Right renal cortex interstitium (tissue), 3 donors: ENCODE measurements at places on chromosomes 2 and 18. TPM values are rescaled to one million over a fixed set of nuclear protein-coding genes. Genes with fewer than 3 reads are reported as not detected.

IL18R1 gene
- polyA plus RNA-seq, result 2.1 TPM

UGT1A8 gene
- 0.07 TPM for polyA plus RNA-seq

DOK6 gene
- polyA plus RNA-seq, result 20.7 TPM

FEV gene
- 0.10 TPM for polyA plus RNA-seq

SERPINB12 gene
- not detected for polyA plus RNA-seq

SPEG gene
- polyA plus RNA-seq, result 9.2 TPM

C2orf78 gene
- not detected for polyA plus RNA-seq

GRCh38 chr2:102050854-102051391 lies 59.2 kb downstream of the IL1R2 start:
- DNase-seq, result no peak

GRCh38 chr18:26458526-26459232 lies 89.7 kb downstream of the KCTD1 start:
- no peak for DNase-seq

DNA sequence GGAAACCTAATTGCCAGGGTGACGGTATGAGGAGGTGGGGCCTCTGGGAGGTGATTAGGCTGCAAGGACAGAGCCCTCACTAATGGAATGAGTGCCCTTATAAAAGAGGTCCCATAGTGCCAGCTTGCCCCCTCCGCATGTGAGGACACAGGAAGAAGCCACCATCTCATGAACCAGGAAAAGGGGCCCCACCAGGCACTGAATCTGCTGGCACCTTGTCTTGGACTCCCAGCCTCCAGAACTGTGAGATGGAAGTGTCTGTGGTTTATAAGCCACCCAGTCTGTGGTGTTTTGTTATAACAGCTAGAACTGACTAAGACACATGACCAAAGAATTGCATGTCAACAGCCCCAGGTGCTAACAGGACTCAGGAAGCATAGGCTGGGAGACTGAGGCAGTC lies 214.3 kb downstream of the MGAT5 start:
- DNase-seq, result no peak

DNA sequence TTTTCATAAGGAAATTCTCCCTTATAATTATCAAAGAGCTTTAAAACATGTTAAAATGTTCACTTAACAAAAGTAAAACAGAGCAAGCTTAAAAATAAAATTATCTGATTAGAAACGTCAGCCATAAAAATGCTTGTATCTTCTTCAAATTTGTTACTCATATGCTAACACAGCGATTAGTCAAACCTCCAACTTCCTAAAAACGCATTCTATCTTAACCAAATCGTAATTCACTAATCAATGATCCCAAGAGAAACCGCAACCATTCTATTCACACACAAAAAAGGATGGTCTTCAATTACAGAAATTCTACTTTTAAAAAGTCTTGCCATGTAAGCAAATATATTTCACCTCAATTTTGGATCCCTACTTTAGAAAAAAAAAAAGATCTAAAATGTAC lies 1.9 kb downstream of the STK17B start:
- DNase-seq, result no peak
